BE2C (cell line): ENCODE measurements at places on chromosomes 16 and 17.

- DNase-seq, result no peak
Measured at GRCh38 chr17:14738652-14738988, 437.7 kb downstream of the HS3ST3B1 start.

DNA sequence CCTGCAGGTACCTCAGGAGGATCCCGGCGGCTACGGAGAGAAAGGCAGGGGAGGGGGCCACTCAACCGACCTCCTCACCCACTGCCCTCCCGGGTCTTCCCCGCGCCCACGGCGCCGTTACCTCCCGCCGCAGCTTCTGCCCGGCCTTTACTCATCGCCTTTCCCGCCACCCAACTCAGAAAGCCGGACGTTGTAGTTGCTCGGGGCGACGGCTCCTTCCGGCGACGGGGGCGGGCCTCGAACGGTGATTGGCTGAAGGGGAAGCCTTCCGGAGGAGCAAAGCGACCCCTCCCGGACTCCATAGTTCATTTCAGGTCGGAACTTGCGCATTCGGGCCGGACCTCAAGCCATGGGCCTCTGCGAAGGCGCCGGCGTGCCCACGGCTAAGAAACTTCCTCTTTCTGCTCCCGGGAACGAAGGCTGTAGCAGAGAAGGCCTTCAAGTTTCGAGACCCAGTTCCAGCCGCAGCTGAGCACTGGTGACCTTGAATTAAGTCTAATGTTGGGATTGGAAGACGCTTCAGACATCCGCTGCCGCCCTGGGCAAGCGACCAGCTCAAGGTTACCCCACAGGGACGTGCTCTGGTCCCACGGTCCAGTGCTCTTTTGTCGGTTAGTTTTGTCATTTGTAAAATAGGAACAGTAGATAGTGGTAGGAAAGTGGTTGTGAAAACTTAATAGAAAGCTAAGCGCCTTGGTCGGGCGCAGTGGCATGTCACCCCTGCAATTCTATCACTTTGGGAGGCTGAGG, at the start of gene PSMC3IP:
Gene PSMC3IP, minus strand, starts transcription at position 198 of the 750 bp plus-strand sequence. Its CDS starts 43 bp downstream, at position 155.
- DNase-seq, result peak; percentile 97

- no peak for DNase-seq
Measured at GRCh38 chr17:21381076-21381706, 5.0 kb downstream of the KCNJ12 start.

DNA sequence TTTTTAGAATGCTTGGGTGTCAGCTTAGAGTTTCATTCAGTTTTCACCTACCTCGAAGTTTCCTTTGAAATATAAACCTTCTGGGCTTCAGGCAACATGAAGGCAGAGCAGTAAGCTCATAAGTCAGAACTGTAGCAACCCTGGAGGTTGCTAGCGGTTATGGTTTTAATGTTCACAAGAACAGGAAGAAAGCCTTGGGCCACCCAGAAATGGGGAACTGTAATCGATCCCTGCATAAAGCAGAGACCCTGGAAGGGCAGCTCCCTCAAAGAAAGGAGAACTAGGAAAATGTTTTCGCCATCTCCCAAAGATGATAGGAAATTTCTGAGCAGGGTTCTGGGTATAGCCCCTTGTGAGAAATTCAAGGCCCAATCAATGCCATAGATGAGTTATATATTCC, 47.8 kb upstream of the RASL10B start:
- DNase-seq, result no peak

DNA sequence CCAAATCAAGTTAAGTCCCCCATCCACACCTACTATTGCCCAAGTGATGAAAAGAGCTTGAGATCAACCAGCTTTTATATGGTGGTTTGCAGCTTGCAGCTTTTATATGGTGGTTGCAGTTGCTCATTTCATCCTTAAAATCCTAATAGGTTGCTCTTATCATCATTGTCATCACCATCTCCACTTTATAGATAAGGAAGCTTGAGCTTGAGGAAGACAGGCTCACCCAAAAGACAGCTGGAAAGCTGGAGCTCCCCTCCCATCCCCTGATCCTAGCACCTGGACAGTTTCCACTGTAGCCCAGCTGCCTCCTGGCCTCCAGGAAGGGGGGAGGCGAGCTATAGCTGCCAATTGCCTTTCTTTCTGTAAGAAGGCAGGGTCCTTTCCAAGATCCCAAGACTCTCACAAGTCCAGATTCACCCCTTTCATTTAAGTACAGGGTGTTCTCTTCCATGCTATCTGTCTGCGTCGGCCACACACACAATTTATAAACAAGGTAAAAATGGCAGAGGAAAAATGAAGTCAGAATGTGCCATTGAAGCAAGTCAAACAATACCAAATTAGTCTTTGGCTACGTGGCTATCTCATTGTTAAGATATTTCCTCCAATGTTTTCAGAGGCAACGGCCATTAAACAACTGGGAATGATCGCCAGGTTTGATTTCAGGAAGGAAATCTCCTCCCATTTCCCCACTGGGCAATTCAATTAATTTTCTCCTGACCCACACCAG, 63.3 kb downstream of the PECAM1 start:
- DNase-seq, result no peak
